ENCODE measurements at places on chromosomes 11 and 22.

- DNase-seq, result no peak
Measured at GRCh38 chr11:58058276-58059006, 27.7 kb downstream of the OR6Q1 start.

GRCh38 chr11:120651836-120652235 is 140.3 kb downstream of the GRIK4 start:
- DNase-seq, result no peak

DNA sequence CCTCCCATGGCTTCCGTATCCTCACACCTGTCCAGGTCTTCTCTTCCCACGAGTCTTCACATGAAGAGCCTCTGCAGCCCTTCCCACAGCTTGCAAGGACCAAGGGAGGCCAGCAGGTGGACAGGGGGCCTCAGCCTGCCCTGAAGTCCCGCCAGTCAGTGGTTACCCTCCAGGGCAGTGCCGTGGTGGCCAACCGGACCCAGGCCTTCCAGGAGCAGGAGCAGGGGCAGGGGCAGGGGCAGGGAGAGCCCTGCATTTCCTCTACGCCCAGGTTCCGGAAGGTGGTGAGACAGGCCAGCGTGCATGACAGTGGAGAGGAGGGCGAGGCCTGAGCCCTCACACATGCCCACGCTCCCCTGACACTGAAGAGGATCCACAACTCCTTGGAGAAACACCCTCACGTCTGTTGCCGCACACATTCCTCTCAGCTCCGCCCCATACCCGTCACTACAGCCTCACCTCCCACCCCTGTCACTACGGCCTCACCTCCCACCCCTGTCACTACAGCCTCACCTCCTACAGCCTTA is 8.3 kb downstream of the SSH3 start:
- no peak for DNase-seq

DNA sequence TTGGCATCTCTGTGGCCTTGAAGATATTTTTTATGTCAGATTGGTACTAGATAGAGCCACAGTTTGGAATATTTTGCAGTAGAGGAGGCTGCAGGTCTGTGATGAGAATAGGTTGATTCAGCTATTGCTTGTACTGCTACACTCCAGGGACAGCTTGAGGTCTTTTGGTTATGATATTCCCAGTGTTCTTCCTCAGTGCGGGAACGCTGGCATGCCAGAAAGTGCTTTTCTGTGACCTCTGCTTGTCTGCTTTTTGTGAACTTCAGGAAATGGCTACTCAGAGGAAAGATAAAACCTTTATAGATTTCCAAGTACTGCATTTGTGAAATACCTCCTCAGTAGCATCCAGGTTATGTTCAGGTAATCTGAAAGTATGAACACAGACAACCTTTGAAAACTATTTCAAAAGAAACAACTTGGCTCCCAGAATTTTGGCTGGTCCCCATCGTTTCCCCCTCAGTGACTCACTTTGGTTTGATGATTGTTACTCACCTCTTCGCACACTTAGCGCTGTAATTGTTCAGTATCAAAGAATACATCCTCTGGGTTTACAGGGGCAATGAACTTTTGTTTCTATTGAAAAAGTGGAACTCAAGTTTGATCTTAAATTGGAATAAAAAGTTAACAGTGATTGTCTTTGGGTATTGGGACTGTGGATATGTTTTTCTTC is 191.4 kb downstream of the HIPK3 start:
- DNase-seq, result no peak

GRCh38 chr11:128776424-128777284 is 82.8 kb downstream of the FLI1 start:
- no peak for DNase-seq

DNA sequence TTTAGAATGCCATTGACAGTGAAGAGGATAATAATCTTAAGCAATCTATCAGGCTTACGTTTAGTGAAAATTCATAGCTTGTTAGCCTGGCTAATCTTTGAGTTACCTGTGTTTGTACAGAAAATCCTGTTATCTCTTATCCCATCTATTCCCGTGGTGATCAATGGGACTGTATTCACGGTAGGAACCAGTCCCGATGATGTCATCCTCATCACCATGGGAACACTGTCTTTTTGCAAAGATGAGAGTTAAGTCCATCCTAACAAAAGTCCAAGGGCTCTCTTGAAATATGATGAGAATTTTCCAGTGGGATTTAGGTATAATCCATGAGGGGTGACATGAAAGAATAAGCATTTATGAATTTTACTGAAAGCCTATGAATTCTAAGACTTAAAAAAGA is 762.2 kb downstream of the ETS1 start:
- no peak for DNase-seq

GRCh38 chr11:117992620-117993019 is 6.4 kb downstream of the IL10RA start:
- DNase-seq, result no peak

DNA sequence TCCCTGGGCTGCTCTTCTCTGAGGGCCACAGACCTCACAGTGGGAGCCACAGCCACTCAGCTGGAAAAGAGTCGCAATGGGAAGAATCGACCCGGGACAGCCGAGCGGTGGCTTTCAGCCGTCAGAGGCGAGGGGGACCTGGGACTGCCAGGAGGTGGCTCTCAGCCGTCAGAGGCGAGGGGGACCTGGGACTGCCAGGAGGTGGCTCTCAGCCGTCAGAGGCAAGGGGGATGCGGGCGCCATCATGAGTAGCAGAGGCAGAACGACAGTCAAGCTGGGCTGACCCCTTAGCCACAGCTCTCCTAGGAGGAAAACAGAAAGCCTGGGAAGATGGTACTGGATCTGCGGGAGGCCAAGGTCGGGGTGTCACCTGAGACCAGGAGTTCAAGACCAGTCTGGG is 14.9 kb upstream of the MUC2 start:
- no peak for DNase-seq

DNA sequence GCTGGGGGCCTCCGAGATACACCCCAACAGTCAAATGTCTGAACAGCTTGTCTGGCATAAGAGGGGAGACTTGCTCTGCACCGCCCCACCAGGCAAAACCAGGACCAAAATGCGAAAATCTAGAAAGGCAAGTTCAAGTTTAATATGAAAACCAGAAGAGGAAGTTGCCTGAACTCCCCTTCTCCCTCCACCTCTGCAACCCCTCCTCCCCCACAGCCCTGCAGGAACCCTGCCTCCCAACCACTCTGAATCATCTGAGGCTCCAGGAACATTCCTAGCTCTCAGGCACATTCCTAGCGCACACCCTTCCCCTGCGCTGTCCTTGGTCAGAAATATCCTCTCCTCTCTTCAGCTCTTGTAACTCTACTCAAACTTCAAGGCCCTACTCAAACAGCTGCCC is 36.7 kb downstream of the ISX start:
- no peak for DNase-seq

GRCh38 chr22:43625242-43625641 is 186.9 kb downstream of the EFCAB6 start:
- no peak for DNase-seq

DNA sequence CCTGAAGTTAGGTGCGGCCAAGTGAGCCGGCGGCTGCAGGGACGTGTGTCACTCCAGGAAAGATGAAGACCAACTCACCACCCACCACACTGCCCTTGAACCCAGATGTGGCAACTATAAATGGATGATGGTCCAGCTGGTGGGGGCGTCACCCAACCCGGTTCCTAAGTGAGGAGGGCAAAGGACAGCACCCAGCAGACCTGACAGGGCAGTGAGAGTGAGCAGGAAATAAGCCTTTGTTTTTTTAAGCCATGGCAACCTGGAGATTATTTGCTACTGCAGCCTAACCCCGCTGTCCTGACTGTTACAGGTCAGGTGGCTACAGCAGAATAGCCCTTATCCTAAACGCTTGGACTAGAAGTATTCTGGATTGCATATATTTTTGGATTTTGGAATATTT is 228.9 kb downstream of the CTTN start:
- DNase-seq, result no peak

DNA sequence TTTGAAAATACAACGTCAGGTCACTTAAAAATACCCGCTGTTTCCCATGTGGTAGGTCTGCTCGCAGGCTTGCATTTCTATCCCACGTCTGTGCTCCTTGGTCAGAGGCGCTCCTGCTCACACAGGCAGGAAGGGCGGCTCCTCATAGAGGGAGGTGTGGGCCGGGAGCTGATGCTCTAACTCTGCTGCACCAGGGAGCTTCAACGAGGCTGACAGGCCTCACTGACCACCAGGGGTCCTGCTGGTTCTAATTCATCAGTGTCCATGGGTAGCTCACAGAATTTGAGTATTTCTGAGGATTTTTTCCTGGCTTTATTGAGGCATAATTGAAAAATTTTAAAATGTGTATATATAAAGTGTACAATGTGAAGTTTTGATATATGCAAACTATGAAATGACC is 68.5 kb downstream of the PIWIL3 start:
- no peak for DNase-seq

GRCh38 chr11:106879832-106880546 is 138.3 kb downstream of the GUCY1A2 start:
- no peak for DNase-seq
